ENCODE measurements at places on chromosomes 3 and 15.

- peak; percentile 25 for DNase-seq
Measured at GRCh38 chr3:183252973-183253527, at the start of gene B3GNT5. Gene B3GNT5, plus strand, starts transcription at chr3:183253253. Its CDS starts 16,546 bp downstream, at chr3:183269799.

DNA sequence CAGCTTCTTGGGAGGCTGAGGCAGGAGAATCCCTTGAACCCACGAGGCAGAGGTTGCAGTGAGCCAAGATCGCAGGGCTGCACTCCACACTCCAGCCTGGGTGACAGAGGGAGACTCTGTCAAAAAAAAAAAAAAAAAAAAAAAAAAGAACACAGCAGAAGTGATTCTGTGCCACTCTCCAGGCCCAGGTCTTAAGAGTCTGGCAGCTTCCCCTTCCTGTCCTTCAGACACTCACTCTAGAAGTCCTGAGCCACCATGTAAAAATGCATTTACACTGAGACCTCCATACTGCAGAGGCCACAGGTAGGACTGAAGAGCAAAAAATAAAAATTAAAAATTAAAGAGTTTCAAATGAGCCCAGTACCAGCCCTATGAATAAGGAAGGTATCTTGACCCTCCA is 11.8 kb upstream of the CDV3 start:
- no peak for DNase-seq

DNA sequence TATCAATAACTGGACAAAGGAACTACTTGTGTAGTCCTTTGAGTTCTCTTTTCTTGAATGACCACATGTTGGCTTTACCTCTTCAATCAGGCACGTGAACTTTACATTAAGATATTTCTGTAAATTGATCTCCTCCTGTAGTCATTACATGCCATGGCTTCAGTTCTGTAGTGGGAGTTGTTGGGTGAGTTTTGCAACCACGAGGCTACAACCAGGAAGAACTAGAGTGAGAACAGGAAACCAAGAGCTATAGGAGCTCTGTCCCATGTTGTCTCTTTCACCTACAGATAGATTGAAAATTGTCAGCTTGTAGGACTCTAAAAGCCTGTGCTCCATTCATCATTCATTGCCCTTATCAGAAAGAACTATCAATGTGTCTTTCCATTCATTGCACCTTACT is 2.0 kb downstream of the RSRC1 start:
- no peak for DNase-seq

DNA sequence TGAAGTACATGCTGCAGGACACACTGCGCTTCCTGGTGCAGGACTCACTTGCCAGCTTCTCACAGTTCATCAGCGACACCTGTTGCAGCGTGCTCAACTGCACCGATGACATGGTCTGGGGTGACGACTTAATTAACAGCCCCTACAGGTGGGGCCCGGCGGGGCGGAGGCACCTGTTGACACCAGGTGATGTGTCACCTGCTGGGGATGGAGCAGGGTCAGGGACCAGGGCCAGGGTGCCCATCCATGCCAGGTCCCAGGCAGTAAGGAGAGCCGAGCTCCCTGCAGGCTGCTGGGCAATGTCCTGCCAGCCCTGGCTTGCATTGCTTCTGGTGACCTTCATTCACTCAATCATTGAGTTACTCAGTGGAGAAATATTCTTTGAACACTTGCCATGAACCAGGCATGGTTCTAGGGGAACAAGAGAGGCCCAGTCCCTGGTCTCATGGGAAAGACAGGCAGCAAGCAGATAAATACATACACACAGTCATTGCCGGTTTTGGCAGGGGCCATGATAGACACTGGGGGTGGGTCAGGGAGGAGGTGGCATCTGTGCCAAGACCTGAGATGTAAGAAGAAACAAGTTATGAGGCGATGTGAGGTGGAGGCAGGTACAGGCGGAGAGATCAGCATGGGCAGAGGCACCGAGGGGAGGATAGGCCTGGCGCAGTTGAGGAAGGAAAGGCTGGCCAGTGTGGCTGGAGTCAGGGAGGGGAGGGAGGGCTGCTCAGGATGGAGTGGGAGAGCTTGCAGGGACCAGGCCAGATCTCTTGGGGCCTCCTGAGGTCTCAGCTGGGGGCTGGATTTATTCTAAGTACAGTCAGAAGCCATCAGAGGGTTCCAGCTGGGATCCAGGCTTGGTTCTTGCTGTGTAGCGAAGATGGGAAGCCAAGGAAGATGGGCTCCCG is 30.8 kb downstream of the DNAH1 start:
- peak; percentile 79 for DNase-seq

DNA sequence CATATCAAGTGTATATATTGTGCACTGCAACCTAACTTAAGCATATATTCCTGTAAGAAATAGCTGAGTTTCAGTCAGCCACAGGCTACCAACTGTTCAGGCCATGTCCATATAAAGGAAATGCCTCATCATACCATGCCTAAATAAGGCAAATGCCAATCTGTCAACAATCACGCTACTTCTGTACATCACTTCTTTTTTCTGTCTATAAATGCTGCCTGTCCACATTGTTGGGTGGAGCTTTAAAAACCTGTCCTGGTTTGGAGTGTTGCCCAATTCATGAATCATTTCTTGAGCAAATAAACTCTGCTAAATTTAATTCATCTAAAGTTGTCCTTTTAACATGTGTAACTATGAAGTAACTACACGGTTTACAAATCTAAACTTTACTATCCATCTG is 1091.9 kb downstream of the NSUN3 start:
- no peak for DNase-seq
